ENCODE measurements at places on chromosomes 3 and 15.

- peak; percentile 20 for DNase-seq
These were observed 432.5 kb downstream of the MFSD1 start for GRCh38 chr3:159234306-159234705.

GRCh38 chr3:118088696-118089095 is 946.0 kb downstream of the IGSF11 start:
- DNase-seq: no peak

- DNase-seq: no peak
These were observed 1.4 kb upstream of the TNFSF10 start for GRCh38 chr3:172524611-172525010.

DNA sequence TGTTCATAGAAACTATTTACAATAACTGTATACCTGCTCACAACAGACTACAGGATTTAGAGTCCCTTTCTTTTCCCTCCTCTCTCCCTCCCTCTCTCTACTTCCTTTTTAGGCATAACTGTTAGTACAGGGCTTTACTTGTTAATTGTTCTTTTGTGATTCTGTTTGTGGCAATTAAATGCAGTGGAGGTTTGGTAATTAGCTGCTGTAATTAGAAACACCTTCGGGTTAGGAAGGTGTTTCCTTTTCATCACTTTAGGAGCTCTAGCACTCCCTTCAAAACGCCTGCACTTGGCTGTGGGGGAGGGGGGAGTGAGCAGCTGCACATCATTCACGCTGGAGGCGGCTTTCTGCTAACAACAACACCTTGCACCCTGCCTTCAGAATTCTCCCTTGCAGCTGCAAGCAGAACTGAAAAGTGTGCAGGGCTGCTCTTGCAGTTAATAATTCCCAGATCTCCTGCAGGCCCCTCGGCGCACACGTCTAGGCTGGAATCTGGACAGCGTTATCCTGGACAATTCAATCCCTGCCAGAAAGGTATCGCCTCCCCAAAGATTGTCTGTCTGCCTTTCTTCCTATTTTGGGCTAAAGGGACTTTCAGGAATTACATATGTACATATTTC is 242.6 kb upstream of the RGMA start:
- no peak for DNase-seq

DNA sequence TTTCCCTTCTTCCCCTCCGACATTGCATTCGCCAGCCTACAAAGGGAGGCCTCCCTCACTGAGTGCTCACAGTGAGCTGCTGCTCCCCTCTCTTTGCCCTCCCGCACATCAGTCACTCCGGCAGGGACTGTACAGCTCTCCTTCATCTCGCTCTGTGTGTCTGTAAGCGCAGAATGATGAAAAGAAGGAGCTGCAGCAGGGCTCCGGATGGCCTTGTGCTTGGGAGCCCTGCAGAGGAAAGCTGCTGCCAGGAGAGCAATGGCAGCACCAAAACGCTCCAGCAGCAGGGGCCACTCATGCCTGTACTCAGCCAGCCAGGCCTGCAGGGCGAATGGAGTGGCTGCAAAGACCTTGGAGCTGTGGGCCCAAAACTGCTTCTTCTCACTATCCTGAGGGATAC is 107.0 kb upstream of the NSMCE3 start:
- no peak for DNase-seq

- DNase-seq: no peak
These were observed 160.2 kb upstream of the RASGRP1 start for GRCh38 chr15:38724827-38725226.

All from HFF-Myc (cell line).